ENCODE measurements at places on chromosomes 3 and 15.

DNA sequence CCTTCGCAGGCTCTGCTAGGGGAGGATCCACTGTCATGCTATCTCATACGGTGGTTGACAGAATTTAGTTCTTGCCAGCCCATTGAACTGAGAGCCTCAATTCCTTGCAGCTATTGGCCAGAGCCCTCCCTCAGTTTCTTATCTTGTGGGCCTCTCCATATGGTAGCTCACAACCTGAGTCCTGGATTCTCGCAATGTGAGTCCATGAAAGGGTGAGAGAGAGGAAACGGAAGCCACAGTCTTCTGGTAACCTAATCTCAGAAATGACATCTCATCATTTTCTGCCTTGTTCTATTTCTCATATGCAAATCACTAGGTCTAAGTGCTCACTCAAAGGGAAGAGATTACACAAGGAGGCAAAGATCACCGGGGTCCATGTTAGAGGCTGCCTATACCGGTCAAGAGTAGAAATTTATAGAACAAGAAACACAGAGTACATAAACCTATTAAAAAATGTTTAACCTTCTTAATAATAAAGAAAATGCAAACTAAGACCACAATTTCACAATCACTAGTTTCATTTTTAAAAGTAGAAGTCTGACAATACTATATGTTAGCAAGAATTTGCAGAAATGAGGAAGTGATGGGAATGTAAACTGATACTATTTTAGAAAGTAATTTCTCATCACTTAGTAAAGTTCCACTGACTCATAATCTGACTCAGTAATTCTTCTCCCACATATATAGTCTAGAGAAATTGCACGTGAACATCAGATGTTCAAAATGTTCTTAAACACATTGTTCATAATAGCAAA lies 378.4 kb upstream of the AGTR1 start:
- DNase-seq, result peak; percentile 45

GRCh38 chr3:6039971-6040370 lies 820.9 kb upstream of the GRM7 start:
- DNase-seq, result no peak

DNA sequence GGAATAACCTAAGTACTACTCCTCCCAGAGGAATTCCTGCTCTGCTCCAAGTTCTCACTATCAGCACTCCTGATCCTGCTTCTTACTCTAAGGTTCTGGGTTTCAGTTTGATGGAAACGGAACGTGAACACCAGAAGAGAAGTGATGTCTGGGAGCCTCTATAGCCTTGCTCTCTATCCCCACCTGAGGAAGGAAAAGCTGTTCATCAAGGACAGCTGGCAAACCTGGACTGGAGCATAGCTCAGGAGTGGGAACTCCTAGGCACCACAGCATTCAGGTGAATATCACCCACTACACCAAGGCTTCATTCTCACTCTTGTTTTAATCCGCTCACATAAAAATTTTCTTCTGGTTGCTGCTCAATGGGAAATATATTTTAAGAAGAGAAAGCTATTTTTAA lies 13.0 kb upstream of the CADPS start:
- DNase-seq, result no peak

- peak; percentile 3 for DNase-seq
Observed at GRCh38 chr3:133295199-133295901, 104.5 kb upstream of the BFSP2 start.

- DNase-seq, result no peak
Observed at GRCh38 chr15:39227001-39227400, 353.9 kb upstream of the THBS1 start.

- no peak for DNase-seq
Observed at GRCh38 chr15:88848203-88848602, 45.0 kb downstream of the ACAN start.

DNA sequence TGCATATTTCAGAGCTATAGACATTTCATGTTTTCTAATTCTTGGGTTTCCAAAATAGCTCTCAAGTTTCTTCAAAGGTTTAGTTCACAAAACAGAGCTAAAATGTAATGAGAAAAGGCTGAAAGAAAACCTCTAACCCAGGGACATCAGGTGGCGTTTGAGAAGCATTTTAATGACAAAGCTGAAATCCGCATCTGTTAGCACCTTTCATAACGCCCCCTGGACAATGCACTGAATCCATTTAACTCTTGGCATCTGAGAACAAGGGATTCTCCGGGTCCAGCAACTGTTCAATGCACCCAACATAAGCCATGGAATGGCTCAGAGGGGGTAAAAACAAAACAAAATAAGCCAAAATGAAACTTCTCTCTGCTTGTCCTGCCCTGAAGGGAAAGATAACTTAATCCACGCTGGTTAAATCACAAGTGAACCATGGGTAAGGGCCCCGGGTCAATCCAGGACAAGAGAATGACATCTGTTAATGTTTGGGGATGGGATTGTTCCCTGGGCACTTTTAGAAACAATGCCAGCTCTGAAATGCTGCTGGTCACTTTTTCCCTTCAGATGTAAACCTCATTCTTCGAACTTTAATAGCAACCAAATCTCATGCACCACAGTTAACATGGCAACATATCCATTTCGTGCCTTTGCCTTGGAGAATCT lies 466.2 kb upstream of the ADAMTS9 start:
- DNase-seq, result no peak

DNA sequence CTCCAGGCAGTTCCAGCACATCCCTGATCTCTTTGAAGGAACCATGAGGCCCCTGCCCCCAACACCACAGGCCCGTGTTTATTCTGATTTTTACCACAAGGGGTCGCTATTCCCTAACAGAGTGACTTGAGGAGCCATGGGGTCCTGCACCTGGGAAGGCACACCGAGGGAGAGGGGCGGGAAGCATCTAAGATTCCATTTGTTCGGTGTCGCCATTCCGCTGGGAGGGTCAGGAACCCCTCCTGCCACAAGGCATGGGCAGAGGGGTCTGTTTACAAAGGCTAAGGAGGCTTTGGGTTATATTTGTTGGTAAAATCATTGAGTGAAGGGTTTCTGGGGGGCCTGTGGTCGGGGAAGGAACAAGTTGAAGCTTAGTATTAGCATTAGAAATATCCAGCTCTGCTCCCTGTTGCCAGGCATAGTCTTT lies 77.1 kb downstream of the WDR76 start:
- peak; percentile 15 for DNase-seq

DNA sequence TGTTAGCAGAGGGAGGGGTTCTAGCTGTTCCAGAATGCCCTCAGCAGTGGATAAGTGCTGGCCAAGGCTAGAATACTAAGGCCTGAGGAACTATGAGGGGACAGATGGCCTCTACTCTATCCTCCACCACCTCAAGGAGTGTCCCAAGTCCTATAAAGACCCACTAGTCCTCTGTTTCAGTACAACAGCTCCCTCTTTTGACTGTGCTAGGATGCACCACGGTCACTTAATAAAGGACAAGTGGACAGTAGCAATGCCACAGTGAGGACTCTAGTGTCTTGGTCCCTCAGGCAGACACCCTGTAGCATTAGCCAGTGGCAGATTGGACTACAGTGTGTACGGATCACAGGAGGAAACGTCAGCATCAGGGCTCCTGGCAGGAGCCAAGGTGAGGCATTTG lies 171.8 kb upstream of the PROK2 start:
- no peak for DNase-seq
